ENCODE measurements at places on chromosomes 12 and 14.

GRCh38 chr14:80264702-80265101, 53.4 kb upstream of the DIO2 start:
- DNase-seq = no peak

GRCh38 chr14:67837011-67837624, 17.5 kb downstream of the RAD51B start:
- peak; percentile 49 for DNase-seq

DNA sequence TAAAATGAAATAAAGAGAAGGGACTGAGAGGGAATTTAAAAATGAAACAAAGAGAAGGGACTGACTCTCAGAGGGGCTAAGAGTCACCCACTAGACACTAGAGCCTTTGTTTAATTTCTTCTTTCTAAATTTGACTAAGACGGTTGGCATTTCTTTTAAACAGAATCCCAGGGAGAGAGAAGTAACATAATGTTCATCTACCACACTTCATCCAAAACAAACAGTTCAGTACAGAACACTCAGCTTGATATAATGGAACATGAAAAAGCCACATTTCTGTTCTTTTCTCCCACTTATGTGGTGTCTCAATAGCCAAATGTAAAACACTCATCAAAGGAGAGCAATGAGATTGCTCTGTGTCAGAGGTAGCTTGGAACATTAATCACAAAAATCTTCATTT, 10.1 kb upstream of the NT5DC3 start:
- DNase-seq = no peak

- DNase-seq = no peak
Observed at GRCh38 chr12:52358575-52359350, 8.5 kb downstream of the KRT85 start.

DNA sequence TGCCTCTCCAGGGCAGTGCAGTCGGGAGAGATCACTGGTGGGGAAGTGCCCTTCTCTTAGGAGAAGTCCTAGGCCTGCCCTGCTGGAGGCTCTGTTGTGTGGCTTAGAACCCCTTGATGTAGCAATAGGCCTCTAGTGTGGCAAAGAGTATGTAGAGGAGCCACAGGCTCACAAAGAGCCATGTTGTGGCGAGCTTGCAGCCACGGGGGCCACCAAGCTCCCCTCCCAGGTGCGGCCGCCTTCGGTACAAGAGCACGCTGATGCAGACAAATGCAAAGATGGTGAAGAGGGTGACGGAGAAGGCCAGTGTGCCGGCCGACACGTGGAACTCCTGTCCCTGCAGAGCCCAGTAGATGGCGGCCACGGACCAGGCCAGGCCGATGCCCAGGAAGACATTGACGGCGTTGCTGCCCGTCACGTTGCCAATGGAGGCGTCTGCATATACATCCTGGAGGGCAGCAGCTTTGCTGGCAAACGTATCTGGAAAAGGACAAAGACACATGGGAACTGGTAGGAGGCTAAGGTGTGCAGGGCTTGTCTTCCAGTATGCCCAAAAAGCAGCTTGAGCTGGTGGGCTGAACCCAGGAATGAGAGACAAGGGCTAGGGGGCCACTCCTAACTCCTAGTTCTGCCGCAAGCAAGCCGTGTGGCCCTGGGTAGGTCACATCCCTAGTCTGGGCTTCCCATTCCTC, 142.8 kb downstream of the SLC8A3 start:
- DNase-seq = peak; percentile 71

- DNase-seq = no peak
Observed at GRCh38 chr14:22896760-22897159, 13.7 kb downstream of the REM2 start.

DNA sequence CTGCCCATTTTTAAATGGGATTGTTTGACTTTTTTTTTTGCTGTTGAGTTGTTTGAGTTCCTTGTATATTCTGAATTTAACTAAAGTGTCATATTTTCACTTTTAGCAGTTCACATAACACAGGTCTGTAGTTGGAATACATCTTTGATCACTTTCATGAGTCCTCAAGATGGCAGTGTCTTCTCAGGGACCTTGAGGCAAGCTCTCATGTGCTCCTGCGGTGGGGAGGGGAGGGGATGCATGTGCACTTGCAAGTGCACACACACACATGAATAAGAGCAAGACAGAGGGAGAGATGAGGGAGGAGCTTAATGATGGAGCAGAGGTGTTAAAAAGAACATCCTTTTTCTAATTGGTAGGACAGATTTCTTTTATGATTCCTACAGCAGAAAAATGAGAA, 291.4 kb upstream of the OR4E1 start:
- DNase-seq = no peak

DNA sequence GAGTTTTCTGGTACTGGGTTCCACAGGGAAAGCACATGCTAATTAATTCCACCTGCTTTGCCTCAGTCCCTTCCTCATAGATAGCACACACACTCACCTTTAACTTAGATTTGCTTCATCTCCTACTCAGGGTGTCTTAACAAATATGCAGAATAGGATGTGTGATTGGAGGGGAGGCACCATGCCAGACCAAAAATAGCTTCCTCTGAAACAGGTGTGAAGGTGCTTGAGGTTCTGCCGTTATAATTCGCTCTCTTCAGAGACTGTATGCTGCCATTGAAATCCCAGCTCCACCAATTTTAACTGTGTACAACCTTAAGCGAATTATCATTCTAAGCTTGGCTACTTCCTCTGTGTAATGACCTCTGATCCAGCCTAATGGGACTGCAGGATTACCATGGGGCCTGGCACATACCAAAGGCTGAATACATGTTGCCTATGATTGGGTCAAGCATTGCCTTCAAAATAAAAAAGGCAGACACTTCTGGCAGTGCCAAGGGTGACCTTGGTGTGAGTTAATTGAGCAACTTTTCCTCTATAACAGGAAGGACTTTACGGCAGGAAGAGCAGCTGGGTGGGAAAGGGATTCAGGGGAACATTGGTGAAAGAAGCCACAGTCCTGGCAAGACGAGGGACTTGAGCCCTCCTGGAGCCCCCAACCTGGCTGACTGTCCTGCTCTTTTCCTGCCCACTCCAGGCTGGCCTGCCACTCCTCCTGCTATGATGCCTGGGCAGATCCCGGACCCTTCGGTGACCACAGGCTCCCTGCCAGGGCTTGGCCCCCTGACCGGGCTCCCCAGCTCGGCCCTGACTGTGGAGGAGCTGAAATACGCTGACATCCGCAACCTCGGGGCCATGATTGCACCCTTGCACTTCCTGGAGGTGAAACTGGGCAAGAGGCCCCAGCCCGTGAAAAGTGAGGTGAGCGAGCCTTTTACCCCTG, 9.7 kb downstream of the JDP2 start:
- DNase-seq = no peak

DNA sequence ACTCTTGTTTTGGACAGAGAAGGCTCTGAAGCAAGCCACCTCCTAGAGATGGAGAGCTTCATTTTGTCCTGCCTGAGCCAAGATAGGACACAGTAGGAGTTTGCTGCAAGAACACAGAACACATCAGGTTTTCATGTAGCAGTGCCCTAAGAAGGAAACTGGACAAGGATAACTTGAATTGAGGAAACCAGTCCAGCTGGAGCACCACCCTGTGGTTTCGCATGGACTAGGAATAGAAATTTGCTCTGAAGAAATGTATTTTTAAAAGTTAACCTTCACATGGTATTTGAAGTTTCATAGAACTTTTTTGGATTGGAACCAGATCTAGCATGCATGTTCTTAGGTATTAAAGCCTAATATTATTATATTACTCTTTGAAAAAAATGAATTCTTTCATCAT, 68.8 kb downstream of the RERG start:
- DNase-seq = peak; percentile 12

- DNase-seq = no peak
Observed at GRCh38 chr12:110289044-110289710, 8.1 kb downstream of the ATP2A2 start.

GRCh38 chr12:96471368-96472050, 17.9 kb upstream of the CFAP54 start:
- DNase-seq = peak; percentile 84

- DNase-seq = peak; percentile 68
Observed at GRCh38 chr12:118034429-118035189, 18.1 kb downstream of the RFC5 start.

DNA sequence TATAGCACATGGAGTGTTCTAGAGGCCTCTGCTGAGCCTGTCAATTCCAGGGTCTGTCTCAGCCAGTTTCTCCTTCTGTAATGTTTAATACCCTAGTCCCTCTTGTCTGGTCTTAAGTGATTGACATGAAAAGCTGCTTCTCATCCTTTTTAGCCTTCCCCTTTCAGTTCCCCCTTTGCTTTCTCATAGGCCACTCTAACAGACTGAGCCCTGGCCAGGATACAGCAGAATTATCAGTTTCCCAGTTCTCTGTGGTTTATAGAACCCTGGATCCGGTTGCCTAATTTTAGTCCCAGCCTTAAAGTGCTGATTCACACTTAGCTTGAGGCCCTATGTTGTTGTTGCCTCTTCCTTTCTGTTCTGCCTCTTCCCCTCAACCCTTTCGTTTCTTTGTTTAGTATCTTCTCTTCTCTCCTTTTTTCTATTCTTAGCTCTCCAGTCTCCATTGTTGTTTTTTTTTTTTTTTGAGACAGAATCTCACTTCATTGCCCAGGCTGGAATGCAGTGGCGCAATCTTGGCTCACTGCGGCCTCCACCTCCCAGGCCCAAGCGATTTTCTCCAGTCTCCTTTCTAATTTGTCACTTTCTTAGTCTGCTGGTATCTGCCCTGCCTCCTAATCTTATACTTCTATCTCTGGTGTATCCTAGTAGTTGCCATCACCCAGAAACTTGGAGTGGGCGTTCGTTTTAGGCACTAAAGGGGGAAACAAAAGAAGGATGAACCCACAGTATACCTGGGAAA, 2.9 kb upstream of the BIN2 start:
- peak; percentile 75 for DNase-seq

GRCh38 chr12:99910342-99910741, 74.4 kb downstream of the ANKS1B start:
- no peak for DNase-seq

GRCh38 chr12:130615861-130616345, 100.2 kb downstream of the RIMBP2 start:
- no peak for DNase-seq

- peak; percentile 53 for DNase-seq
Observed at GRCh38 chr12:104863296-104863948, 94.7 kb downstream of the SLC41A2 start.

DNA sequence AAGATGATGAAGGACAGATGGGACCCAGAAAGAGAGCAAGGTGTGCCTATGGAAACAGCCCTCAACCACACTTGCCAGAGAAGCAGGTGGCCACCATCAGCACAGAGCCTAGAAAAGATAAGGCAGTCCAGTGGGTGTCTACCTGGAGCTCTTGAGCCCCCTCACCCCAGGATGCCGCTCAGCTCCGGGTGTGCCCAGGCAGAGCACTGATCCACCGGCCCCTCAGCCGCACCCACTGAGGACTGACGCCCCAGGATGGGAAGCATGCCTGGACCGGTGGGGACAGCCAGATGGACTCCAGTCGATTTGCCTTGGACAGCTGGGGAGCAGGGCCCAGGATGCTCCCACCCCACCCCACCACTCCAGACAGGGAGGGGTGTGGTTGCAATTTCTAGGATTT, 15.1 kb upstream of the ZFP36L1 start:
- DNase-seq = no peak

DNA sequence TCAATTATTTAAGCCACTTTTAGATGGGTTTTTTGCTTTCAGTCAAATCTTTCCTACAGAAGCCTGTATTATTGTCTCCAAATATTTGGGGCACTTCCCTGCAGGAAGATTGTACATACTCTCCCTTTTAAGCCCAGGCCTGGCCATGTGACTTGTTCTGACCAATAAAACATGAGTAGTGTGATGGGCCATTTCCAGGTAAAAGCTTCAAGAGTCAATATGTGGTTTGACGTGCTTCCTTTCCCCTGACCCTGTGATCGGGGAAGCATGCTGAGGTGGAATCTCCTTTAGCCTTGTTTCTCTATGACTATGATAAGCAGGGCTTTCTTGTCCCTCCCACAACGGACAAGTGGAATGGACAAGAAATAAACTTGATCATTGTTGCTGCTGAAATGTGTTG, 14.2 kb upstream of the NIN start:
- no peak for DNase-seq

GRCh38 chr12:124779161-124780141, 84.2 kb downstream of the SCARB1 start:
- no peak for DNase-seq

- no peak for DNase-seq
Observed at GRCh38 chr12:98751580-98752115, 106.6 kb downstream of the APAF1 start.

GRCh38 chr14:88002421-88003075, 2.4 kb upstream of the GPR65 start:
- no peak for DNase-seq

DNA sequence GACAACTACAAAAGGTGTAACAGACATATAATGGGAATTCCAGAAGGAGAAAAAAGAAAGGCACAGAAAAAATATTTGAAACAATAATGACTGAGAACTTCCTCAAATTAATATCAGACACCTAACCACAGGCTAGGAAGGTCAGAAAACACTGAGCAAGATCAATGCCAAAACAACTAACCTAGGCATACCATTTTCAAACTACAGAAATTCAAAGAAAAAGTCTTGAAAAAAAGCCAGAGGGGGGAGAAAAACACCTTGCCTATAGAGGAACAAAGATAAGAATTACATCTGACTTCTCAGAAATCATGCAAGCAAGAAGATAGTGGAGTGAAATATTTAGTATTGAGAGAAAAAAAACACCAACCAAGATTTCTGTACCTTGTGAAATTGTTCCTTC, 77.8 kb downstream of the RIN3 start:
- no peak for DNase-seq

DNA sequence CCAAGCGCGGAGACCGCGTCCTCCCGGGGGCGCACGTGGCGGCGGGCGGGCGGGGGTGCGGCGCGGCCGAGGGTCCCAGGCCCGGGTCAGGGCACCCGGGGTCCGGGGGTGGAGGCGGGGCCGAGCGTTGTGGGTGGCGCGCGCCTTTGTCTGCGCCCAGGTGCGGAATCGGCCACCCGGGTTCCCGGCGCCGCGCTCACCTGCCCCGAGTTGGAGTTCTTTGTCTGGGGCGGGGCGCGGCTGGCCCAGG, 50.1 kb downstream of the LRCOL1 start:
- DNase-seq = no peak

GRCh38 chr12:132074216-132074615, 69.9 kb downstream of the DDX51 start:
- DNase-seq = no peak

- no peak for DNase-seq
Observed at GRCh38 chr12:113077859-113078255, 21.3 kb downstream of the DTX1 start.

DNA sequence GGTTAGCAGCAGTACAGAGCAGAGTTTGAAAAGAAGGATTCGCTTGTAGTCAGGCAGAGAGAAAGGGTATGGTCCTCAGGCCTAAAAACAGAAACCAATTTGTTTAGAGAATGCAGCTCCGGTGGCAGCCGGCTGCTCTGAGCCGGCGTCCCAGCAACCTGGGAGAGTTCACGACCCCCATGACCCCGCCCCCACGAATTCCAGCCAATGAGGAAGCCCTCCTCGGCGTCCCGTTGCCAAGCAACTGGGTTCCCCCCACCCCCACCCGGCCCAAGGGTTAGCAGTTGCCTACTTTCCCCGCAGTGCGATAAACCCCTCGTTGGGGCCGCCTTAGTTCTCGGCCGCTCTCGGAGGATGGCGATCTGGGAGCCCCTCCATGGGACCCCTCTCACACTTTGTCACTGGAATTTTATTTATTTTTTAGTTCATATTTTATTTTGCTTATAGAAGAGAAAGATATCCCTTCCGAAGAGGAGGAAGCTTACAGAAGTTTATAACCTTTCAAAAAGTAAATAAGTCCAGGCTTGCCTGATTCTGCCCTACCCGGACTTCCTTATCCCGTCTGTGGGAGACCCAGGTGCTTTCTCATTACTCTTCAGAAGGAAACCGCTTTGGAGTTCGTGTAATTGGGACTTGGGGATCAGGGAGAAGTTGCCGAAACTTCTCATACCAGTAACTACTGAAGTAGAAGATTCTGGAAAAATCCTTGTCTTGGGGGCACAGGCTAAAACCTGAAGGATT, at the start of gene CCDC60:
TSS of gene CCDC60 (plus strand) at position 300 of the 741 bp plus-strand sequence. CDS start 448 bp downstream, outside the sequence.
- no peak for DNase-seq

All from AG20443 (cell line).